ENCODE measurements at places on chromosomes 5 and 9. TPM values are rescaled to one million over a fixed set of nuclear protein-coding genes. Genes with fewer than 3 reads are reported as not detected.

LCN15 gene
- total RNA-seq = not detected

FOXD4 gene
- not detected for total RNA-seq

ZNF189 gene
- total RNA-seq = 12.5 TPM

ANKRD55 gene
- total RNA-seq = 0.74 TPM

KDM4C gene
- total RNA-seq = 35.6 TPM

NR2F1-AS1 gene
- 22.3 TPM for total RNA-seq

CARD6 gene
- 12.3 TPM for total RNA-seq

MORN5 gene
- not detected for total RNA-seq

ZBED3 gene
- 9.1 TPM for total RNA-seq

TRPM3 gene
- total RNA-seq = 0.25 TPM

LAMC3 gene
- total RNA-seq = 13.3 TPM
